ENCODE measurements at places on chromosomes 1 and 21.
A peak's percentile ranks its signal among the peaks of the same experiment; 100 is the strongest.

GRCh38 chr1:207918011-207918410 lies 7.1 kb upstream of the CD34 start:
- no peak for DNase-seq

GRCh38 chr1:186139701-186140100 lies 235.4 kb downstream of the TPR start:
- DNase-seq, result no peak

DNA sequence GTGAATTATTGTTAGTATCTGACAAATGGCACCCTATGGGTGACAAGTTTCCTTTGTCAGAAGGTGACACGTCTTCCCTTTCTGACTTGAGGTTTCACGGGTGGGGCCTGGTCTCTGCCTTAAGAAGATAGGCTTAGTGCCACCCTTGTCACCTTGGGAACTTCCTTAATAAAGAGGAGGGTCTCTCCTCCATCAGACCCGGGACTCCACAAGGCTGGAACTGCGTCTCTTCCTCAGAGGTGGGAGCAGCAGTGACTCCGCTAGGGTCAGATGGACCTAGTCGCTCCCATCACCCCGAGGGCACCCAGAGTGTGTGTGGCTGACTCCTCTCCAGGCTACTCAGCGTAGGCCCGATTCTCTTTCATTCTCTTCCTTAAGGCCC lies 774 bp upstream of the WDTC1 start:
- no peak for DNase-seq

DNA sequence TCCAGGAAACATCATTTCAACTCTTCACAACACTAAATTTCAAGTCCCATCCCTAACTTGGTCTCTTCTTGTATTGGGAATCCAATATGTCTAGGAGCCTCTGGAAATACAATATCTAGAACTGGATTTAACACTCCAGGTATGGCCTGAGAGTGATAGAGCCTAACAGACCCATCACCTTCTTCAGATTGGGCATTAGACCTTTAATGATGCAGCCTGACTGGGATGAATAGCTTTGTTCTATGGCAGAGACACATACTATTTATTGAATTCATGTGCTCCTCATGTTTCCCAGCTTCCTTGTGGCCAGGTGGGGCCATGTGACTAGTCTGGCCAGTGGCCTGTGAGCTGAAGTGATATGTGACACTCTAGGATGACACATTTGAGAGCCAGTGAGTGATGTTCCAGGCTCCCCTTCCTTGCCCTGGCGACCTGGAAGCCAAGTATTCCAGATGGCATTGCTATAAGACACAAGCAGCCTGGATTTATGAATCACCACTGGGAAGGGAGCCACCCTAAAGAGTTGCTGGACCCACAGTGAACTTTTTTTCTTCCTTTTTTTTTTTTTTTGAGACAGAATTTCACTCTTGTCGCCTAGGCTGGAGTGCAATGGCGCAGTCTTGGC lies 31.0 kb upstream of the POU3F1 start:
- no peak for DNase-seq

DNA sequence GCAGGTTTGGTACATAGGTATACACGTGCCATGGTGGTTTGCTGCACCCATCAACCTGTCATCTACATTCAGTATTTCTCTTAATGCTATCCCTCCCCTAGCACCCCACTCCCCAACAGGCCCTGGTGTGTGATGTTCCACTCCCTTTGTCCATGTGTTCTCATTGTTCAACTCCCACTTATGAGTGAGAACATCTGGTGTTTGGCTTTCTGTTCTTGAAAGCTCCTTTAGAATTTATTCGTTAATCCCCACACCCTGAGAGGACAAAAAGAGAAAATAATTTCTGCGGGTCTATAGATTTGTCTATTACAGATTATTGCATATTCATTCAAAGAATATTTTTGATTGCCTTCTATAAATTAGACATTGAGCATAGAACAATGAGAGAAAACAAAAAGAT lies 455.5 kb downstream of the PLPP3 start:
- DNase-seq, result no peak

GRCh38 chr1:177945943-177946650 lies 23.8 kb downstream of the SEC16B start:
- DNase-seq, result peak; percentile 77

GRCh38 chr21:31257265-31257664 lies 86.8 kb downstream of the TIAM1 start:
- DNase-seq, result no peak

DNA sequence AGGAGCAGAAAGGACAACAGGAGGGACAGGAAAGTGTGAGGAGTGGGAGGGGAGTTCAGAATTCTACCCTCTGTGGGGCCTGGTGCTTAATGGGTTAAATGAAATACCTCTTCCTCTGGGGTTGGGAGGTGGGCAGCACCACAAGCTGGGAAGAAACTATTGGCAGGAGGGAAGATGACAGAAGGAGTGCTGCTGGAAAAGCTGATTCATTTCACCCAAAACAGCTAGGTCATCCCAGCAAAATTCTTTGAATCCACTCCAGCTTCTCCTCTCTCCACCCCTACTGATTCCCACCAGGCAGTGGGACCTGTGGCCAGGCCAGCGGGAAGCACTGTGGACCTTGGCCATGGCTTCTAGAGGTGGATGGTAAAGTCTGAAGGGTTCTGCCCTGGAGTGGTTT lies 12.8 kb downstream of the BCAN start:
- no peak for DNase-seq

DNA sequence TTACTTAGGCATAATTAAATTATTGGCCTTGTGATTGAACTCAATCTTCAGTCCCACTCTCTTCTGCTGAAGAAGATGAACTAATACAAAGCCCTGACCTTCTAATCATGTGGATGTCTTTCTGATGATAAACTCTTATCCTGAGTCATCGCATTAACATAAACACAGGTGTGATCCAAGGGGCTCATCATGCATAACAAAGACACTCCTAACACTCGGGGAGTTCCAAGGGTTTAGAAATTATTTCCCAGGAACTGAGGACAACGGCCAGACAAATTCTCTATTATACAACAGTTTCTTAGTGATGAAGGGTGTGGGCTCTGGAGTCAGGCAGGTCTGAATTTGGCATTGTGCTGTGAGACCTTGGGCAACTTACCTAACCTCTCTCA lies 18.0 kb downstream of the DUSP10 start:
- no peak for DNase-seq

- DNase-seq, result no peak
These were observed 4.8 kb downstream of the ATP1A1 start for GRCh38 chr1:116377541-116378529.

GRCh38 chr21:27045281-27045985 lies 78.5 kb upstream of the ADAMTS5 start:
- no peak for DNase-seq

DNA sequence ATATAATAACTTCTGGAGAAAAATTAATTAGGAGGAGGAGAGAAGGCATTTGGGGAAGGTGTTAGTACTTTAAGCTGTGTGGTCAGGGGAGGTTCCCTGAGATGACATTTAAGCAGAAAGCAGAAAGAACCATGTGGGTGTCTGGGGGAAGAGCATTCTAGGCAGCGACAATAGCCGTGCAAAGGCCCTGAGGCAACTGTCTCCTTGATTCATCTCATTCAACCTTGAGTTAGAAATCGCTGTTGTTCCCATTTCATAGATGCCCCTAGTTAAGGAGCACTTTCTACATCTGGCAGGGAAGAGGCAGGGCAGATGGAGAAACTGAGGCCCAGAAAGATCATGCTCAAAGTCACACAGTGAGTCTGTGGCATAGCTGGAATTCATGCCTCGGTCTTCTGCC lies 108.6 kb upstream of the RUNX3 start:
- no peak for DNase-seq

- DNase-seq, result no peak
These were observed 8.8 kb downstream of the GPATCH2 start for GRCh38 chr1:217622042-217622441.
